Stimulated activated CD8-positive, alpha-beta memory T cell treated with anti-CD3 and anti-CD28 coated beads, Interleukin-15, amount 100 ng/mL, for 1 hour (primary cell): ENCODE measurements at places on chromosomes 4 and X.

DNA sequence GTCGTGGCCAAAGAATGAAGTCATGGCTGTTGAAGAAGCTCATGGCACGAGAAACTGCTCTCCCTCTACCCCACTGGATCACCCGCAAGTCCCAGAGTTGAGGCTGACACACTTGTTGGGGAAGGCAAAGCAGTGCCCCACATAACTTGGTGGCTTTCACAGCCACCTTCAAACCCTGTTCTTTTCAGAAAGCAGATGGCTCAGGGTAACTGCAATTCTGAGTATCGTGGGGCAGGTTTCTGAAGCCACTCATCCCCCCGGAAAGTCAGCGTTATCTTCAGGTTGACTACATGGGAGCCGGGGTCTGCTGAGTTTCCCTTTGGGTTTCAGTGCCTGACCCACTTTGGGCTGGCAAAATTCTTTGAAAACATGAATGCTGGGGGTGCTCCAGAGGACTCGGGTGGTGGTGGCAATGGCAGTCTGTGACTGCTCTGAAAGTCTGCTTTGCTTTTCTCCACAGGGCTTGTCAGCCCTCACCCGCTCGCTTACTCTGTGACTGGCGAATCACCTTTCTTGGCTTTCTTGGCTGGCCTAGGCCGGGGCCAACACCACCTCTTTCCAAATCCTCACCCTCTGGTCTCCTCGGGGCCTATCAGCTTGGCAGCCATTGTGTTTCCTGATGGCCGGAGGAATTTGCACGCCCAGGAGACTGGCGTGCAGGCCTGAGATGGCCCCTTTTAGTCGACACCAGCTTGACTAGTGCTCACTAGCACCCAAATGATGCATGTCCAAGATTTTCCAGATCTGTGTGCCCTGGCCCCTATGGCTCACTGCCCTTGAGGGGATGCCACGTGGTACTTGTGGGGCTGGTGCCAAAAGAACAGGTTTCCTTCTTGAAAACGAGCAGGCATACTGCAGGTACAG lies 7.3 kb downstream of the PPP1R3F start:
- DNase-seq = no peak

GRCh38 chr4:126354784-126355183 lies 1040.0 kb downstream of the FAT4 start:
- no peak for DNase-seq

- no peak for DNase-seq
These were observed 267.5 kb downstream of the FAT4 start for GRCh38 chr4:125582302-125582701.

GRCh38 chr4:122787940-122788339 lies 38.7 kb upstream of the FGF2 start:
- DNase-seq = no peak

DNA sequence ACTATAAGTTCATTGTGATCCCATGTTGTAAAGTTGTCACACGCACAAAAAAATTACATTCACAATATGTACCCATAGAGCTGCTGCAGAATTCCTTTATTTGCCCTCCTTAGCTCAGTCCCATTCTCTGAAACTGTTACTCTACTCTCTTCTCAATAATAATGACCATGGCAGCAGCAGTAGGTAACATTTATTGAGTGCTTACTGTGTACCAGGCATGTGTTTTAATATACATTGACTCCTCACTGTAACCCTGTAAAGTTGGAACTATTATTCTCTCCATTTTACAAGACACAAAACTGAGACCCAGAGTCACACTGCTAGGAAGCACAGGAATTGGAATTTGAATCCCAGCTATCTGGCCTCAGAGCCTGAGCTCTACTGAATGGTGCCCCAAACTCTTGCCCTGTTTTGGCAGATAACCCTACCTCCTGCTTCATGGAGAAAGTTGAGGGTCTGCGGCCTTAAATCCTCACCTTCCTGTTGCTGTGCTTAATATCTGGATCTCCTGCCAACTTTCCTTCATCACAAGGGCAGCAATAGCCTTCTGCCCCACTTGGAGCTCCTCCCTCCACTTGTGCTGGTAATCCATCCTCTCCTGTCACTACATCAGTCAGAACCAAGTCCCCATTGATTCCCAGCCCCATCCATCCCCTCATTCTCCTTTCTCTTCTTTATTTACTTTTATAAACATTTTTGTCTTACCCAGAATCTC lies 20.8 kb downstream of the GK start:
- no peak for DNase-seq

DNA sequence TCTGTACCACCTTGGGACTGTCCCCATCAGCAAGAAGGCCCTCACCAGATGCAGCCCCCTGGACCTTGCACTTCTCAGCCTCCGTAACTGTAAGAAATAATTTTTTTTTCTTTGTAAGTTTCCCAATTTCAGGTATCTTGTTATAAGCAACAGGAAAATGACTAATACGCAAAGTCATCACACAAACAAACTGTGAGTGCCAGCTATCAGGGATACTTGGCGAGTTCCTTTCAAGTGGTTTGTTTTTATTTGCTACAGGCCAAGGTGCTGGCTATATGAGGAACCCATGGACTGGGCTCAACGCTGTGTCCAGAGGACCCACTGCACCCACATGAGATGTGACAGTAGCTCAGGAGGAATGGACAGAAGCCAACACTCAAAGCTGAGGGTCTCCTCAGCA lies 11.5 kb upstream of the GPM6B start:
- DNase-seq = no peak
